Activated CD4-positive, alpha-beta T cell treated with anti-CD3 and anti-CD28 coated beads, Interleukin-2, amount 50 U/mL, for 4 hours (primary cell): ENCODE measurements at places on chromosomes 3 and 15.

GRCh38 chr3:71582612-71583565, 639 bp downstream of the FOXP1 start:
- DNase-seq = peak; percentile 62

GRCh38 chr15:82047453-82048400, 1.9 kb upstream of the MEX3B start:
- DNase-seq = no peak

DNA sequence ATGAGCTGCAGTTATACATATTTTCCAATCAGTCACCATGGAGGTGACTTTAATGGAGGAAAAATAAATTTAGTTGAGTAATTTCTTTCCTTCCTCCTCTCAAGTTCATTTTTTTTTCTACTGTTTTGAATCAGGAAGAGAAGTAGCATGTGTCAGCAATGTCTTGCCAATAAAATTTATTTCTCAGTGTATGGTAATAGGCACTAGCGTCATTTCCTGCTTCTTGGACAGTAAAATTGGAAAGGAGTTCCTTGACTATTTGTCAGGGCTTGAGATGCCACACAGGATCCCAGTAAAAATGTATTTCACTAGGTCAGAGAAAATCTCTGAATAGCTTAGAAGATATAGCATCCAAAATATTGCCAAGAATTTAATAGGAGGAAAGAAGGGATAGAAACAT, 605.9 kb downstream of the ROBO1 start:
- DNase-seq = no peak

GRCh38 chr3:59412516-59412915, 362.7 kb upstream of the CFAP20DC start:
- no peak for DNase-seq

- DNase-seq = no peak
These were observed 5.8 kb downstream of the APBA2 start for GRCh38 chr15:28891588-28891987.

DNA sequence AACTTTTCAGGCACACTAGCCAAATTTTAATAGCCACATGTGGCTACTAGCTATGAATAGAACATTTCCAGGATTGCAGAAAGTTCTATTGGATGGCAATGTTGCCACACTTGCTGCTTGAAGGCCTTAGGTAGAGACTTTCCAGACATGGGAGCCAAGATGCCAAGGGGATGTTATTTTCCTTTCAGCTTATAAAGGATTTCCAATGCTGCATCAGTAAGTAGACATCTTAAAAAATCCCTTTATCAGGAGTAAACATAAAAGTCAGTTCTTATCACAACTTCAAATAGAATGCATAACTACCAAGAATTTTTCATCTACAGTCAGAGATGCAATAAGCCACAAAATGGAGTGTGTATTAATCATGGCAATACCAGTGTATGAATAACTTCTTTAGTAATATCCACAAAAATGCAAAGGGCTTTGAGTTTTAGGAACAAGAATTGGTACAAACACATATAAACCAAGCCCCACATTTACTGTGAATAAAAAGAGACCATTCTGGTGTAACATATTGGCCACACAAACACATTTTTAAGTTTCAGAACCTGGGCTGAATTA, 457.1 kb upstream of the ADAMTS9 start:
- no peak for DNase-seq

DNA sequence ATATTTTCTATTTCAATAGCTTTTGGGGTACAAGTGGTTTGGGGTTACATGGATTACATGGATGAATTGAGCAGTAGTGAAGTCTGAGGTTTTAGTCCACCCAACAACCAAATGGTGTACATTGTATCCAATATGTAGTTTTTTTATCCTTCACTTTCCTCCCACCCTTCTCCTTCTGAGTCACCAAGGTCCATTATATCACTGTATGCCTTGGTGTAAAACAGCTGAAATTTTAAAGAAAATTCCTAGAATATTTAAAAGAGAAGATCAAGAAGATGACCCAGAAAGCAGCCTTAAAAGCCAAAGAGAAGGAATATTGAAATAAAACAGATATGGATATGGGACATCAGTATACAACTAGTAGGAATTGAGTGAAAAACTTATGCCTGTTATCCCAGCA, 204.2 kb upstream of the COL8A1 start:
- DNase-seq = no peak

GRCh38 chr3:186221760-186222378, 113.0 kb upstream of the ETV5 start:
- no peak for DNase-seq

GRCh38 chr15:67039384-67040075, 25.9 kb upstream of the SMAD3 start:
- DNase-seq = no peak

DNA sequence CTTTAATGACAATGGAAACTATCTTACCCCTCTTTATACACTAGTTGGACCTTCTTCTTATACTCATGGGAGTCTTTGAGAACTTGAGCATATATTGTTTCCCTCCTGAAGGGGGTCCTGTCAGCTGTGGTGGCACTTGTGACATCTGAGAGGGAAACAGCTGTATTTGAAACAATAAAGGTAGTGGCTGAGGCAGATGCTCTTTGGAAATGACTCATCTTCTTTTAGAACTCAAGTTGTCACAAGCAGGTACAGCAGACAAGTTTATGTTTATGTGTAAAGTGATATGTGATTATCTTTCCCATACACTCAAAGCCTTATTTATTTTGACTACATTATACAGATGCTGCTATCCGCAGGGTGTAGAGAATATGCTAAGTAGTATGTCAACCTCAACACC, 220.0 kb upstream of the GRM7 start:
- DNase-seq = no peak

DNA sequence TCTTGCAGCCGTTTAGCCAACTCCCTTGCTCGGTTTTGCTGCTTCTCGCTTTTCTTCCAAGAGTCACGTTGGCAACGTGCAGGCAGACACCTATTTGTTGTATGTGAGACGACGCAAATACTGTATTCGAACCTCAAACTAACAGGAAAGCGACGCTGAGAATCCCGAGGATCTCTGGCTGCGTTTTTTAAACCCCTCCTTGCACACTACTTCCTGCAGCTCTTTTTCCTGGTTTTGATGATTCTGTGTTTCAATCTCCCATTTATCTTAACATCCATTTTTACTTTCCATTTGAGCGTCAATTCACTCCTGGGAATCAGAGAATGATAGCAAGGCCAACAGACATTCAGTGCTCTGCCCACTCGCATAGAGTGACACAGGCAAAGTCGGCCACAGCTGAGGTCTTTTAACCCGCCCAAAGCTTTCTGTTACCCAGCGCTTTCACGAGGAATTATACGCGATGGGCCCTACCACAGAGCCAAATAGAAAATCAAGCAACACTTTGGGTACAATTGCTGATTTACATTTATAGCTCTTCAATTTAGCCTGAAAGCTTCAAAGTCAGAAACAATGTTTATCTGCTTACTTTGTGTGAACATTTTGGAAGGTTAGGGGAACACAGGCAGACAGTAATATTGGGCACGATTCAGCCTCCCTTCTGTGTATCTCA, 1.6 kb upstream of the ANXA2 start:
- no peak for DNase-seq

DNA sequence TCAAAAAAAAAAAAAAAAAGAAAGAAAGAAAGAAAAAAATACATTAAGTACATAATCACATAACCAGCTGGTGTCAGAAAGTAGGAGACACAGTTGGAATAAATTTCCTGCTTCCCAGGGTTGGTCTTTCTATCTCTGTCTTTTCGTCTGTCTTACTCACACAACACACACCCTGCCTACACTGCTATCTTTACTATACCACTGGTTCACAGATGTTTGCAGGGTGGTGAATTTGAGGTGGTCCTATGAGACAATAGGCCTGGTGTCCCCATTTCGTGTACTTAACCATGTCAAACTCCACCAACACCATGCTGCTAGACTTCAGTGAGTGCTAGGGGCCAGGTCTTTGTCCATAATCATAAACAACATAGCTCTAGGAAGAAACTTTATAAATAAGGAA, 17.6 kb upstream of the CD47 start:
- no peak for DNase-seq

DNA sequence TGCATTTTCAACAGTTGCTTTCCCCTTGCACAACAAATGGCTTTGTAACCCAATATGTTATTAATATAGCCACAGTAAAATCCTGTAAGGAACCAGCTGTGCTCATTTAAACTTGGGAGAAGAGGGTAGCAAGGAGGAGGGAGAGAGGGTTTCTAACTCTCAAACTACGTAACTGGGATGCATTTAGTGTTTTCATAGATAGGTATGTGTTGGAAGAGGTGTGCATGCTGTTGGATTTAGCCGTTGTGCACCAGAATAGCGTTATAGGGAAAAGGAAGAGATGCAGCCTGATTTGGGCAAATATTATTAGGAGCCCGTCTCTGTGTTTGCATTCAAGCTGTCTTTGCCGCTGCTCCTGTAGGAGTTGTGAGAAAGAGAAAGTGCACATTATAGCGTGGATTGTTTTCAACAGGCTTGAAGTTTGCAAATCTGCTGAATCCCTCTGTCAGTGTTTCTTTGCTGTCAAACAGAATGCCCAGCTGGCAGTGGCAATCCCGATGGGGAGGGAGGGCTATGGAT, 39.4 kb downstream of the ARPP21 start:
- no peak for DNase-seq

DNA sequence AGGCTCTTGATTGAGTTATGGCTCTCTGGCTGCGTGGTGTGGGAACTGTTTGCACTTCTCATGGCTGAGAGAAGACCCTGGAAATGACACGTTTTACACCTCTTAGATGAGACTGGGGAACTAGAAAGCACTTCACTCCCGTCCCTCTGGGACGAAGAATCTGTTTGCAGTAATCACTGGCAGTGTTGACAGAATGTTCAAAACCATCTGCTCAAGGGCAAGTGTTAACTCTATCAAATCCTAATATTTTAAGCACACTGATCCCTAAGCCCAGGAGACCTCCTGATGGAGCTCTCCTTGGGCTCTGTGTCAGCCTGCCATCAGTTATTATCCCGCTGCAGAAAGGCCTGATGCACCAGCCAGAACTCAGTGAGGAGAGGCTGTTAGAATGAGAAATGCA, 323.8 kb upstream of the DNAJC19 start:
- no peak for DNase-seq

- DNase-seq = no peak
These were observed 17.2 kb downstream of the DYNC1LI1 start for GRCh38 chr3:32553459-32553858.

GRCh38 chr15:93047621-93048425, 41.2 kb downstream of the RGMA start:
- no peak for DNase-seq

GRCh38 chr15:41416128-41416741, 660 bp upstream of the RTF1 start:
- DNase-seq = no peak

DNA sequence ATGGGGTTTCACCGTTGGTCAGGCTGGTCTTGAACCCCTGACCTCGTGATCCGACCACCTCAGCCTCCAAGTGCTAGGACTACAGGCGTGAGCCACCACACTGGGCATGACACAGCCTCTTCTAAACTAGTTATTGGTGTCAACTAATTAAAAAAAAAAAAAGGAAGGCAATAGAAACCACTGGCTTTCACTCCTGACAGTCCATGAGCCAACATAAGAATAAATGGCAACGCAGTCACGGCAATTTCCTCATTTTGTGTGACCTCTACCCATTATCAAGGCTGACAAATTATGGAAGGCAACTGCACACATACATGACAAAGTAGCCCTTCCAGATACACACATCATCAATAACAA, 5.9 kb downstream of the ARHGEF3 start:
- no peak for DNase-seq

DNA sequence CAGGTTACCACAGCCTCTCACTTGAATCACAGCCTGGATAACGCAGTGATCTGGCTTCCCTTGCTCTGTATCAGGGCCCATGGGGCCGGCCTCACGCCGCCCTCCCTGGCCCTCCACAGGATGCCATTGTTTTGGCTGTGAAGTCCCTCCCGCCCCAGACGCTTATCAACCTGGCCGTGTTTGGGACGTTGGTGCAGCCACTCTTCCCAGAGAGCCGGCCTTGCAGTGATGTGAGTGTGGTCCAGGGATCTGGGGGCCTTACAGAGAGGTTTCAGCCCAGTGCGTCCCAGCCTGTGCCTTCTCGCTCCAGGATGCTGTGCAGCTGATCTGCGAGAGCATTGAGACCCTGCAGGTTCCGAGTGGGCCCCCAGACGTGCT, 6.6 kb downstream of the VWA5B2 start:
- no peak for DNase-seq

DNA sequence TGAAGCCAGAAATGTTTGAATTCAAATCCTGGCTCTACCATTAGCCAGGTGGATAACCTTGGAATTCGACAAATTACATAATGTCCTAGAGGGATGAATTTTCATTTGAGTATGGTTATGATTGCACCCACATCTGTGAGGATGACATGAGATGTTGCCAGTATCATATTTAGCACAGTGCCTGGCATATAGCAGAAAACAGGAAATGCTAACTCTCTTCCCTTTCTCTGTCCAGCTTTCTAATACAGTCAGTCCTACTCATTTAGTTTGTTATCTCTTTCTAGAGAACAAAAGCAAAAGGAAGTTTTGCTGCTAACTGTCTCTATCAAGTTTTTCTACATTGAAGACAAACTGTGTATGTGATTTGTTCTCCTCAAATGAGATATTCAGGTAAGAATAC, 231.7 kb downstream of the CPNE4 start:
- no peak for DNase-seq

- no peak for DNase-seq
These were observed 221.2 kb downstream of the SNRPN start for GRCh38 chr15:25175789-25176615.

DNA sequence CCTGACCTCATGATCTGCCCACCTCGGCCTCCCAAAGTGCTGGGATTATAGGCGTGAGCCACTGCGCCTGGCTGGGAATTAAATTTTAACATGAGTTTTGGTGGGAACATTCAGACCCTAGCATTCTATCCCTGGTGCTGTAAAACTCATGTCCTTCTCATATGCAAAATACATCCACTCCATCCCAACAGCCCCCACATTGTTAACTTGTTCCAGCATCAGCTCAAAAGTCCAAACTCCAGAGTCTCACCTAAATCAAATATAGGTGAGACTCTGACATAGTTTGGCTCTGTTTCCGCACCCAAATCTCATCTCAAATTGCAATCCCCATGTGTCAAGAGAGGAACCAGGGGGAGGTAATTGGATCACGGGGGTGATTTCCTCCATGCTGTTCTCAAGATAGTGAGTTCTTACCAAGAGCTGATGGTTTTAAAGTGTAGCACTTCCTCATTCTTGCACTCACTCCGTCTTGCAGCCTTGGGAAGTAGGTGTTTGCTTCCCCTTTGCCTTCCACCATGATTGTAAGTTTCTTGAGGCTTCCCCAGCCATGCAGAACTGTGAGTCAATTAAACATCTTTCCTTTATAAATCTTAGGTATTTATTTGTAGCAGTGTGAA, 96.2 kb upstream of the PLCL2 start:
- no peak for DNase-seq

GRCh38 chr3:28575100-28575745, 226.6 kb upstream of the AZI2 start:
- no peak for DNase-seq

- DNase-seq = no peak
These were observed 950.1 kb downstream of the TBL1XR1 start for GRCh38 chr3:176247191-176247590.
